ENCODE measurements at places on chromosomes 12 and 14.

DNA sequence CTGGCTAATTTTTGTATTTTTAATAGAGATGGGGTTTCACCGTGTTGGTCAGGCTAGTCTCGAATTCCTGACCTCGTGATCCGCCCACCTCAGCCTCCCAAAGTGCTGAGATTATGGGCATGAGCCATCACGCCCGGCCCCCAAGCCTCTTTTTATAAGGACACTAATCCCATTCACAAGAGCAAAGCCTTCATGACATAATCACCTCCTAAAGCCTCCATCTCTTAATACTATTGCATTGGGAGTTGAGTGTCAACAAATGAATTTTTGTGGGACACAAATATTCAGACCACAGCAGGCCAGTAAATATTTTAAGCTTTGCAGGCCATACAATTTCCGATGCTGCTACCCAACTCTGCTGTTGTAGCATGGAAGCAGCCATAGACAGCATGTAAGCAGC is 10.9 kb downstream of the RNF212B start:
- no peak for DNase-seq

GRCh38 chr12:41051954-41052353 is 136.2 kb upstream of the PDZRN4 start:
- DNase-seq = no peak

DNA sequence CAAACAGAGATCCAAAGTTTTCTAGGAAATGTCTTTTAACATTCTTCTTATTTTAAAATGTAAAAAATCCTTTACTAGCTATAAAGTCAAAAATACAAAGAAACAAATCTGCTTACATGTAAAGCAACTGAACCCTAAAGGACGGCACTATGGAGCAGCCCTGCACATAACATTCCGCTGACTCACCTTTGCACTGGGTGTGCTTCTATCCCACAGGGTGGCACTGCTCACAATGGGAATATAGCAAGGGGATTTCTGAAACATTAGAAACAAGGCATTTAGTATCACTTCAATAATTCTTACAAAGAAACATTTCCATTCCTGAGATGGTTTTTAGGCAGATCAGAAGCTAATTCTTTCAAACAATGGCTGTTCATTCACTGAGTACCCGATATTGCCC is 94.3 kb downstream of the C12orf42 start:
- DNase-seq = peak; percentile 24

GRCh38 chr14:101504096-101504948 is 57.0 kb upstream of the DIO3 start:
- no peak for DNase-seq

DNA sequence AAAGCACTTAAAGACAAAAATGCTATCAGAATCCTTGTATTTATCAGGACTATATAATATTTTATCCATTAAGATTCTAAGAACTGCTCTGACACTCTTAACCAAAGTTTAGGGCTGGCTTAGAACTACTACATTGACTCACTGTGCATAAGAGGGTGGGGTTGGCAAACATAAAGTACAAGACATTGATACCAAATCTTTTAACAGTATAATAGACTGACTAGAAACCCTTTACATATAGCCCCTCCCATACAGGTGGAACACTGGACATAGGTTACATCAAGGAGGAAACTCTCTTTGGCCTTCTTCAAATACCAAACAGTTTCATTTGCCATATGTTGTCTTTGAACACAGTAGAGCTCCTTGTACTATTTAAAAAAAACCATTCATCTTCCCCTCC is 15.6 kb upstream of the REP15 start:
- DNase-seq = no peak

DNA sequence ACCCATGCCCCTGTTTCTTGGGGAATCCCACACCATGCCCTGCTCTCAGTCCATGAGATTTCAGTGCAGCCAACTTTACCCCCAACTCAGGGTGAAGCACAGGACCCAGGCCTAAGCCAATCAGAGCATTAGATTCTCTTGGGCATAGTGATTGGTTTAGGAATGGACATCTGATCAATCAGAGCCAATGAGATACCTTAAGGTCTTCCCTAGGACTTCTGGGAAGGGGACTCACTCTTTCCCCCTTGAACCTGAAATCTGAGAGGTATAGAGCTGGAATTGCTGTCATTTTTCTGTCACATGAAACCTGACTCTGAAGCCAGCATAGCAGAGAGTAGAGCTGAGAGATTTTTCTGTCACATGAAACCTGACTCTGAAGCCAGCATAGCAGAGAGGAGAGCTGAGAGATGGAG is 127.1 kb downstream of the ZFP36L1 start:
- DNase-seq = peak; percentile 83

Measured in HTR-8/SVneo (cell line).